H9 (cell line): ENCODE measurements at places on chromosomes 11 and 22. TPM values are rescaled to one million over a fixed set of nuclear protein-coding genes. Genes with fewer than 3 reads are reported as not detected.

- no peak overlapping the region for H3K4me3 ChIP-seq
- peaks cover 12% of the 10 kb centered on the region for H3K36me3 ChIP-seq
- no peak overlapping the region for H3K27ac ChIP-seq
- 0 out of 2 replicates have a peak, but pooled peaks cover 2% of the 10 kb centered on the region for H3K4me1 ChIP-seq
- H3K27me3 ChIP-seq = no peaks in the 10 kb centered on the region
- no peak for DNase-seq
These were observed 40.0 kb downstream of the RNF141 start for GRCh38 chr11:10500757-10501684.

GRCh38 chr11:71330349-71330748 is 78.0 kb upstream of the SHANK2 start:
- H3K36me3 ChIP-seq = peaks cover 6% of the 10 kb centered on the region
- no peak for DNase-seq
- H3K27me3 ChIP-seq = peaks cover 3% of the 10 kb centered on the region; the same call in 1 of the 2 replicates
- H3K27ac ChIP-seq = no peak overlapping the region
- H3K4me3 ChIP-seq = no peak overlapping the region

DNA sequence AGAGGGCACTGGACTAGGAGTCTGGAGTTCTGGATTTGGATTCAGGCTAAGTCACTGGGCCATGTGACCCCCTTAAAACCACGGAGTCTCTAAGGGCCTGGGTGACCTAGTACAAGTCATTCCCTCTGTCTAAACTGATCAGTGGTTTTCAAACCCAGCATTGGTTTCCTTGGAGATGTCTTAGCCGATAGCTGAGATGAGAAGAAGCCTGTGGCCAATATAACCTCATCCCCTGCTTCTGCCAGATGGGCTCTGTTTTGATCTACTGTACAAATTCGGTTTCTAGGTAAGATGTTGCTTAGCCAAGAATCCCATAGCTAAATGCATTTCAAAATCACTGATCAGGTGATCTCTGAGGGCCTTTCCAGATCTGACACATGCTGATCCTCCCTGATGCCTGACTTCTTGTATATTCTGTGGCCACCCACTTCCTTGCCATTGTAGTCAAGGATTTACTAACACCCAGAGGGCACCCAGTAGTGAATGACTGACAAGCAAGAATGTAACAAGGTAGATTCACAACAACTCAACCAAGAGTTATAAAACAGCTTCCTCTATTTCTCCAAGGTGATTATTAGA is 53.1 kb downstream of the GALNT18 start:
- no peaks in the 10 kb centered on the region for H3K4me1 ChIP-seq
- no peak for DNase-seq
- no peak overlapping the region for H3K27ac ChIP-seq
- H3K27me3 ChIP-seq = no peaks in the 10 kb centered on the region

- no peak overlapping the region for H3K27ac ChIP-seq
- DNase-seq = no peak
- peaks cover 2% of the 10 kb centered on the region; the same call in 1 of the 2 replicates for H3K4me1 ChIP-seq
- H3K27me3 ChIP-seq = no peaks in the 10 kb centered on the region
- H3K36me3 ChIP-seq = no peaks in the 10 kb centered on the region
These were observed 14.7 kb upstream of the TUB start for GRCh38 chr11:8066036-8066910.

DNA sequence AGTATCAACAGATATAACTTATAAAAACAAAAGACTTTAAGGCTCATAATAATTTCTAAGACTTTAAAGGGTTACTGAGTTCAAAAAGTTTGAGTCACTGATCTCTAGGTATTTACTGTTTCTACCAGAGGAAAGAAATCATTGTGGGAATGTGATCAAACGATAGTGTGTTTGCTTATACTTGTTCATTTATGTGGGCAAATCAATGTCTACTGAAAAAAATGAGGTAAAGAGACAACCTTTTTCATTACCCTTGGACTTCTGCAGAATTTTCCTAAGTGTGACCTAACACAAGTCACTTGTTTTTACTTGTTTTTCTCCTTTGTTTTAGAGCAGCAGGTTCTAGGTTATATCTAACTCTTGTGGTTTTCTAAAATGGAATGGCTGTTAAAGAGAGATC is 65.4 kb downstream of the PRR5L start:
- H3K4me1 ChIP-seq = no peaks in the 10 kb centered on the region; the same call in 1 of the 2 replicates
- H3K27me3 ChIP-seq = no peaks in the 10 kb centered on the region
- no peak overlapping the region for H3K27ac ChIP-seq
- DNase-seq = no peak

GRCh38 chr11:117183724-117184349 is 5.3 kb downstream of the SIDT2 start:
- H3K36me3 ChIP-seq = no peaks in the 10 kb centered on the region
- DNase-seq = no peak
- H3K27ac ChIP-seq = no peak overlapping the region

- peaks cover 9% of the 10 kb centered on the region; the same call in 1 of the 2 replicates for H3K4me1 ChIP-seq
- H3K27ac ChIP-seq = no peak overlapping the region
- DNase-seq = no peak
- H3K36me3 ChIP-seq = peaks cover 4% of the 10 kb centered on the region; the same call in 1 of the 2 replicates
These were observed 40.1 kb downstream of the TRIM66 start for GRCh38 chr11:8642196-8642841.

DNA sequence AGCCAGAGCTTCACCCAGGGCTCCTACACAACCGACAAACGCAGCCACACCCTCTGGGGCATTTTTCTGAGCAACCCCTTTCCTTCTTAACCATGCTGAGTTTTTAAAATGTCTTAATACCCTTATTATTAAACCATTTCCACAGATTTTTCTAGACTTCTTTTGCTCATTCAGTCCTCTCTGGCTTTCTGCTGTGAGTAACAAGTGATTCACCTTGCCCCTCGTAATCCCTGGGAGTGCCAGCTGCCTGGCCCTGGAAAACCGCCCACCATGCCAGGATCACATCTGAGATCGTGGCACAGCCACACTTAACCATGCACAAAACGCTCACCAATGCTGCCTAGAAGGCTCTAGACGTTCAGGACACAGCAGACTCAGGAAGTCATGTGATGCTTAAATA is 25.4 kb downstream of the YPEL1 start:
- no peak for DNase-seq
- H3K27me3 ChIP-seq = no peaks in the 10 kb centered on the region
- no peak overlapping the region for H3K4me3 ChIP-seq
- H3K27ac ChIP-seq = no peak overlapping the region
- no peaks in the 10 kb centered on the region for H3K4me1 ChIP-seq
- peaks cover 10% of the 10 kb centered on the region for H3K36me3 ChIP-seq

DNA sequence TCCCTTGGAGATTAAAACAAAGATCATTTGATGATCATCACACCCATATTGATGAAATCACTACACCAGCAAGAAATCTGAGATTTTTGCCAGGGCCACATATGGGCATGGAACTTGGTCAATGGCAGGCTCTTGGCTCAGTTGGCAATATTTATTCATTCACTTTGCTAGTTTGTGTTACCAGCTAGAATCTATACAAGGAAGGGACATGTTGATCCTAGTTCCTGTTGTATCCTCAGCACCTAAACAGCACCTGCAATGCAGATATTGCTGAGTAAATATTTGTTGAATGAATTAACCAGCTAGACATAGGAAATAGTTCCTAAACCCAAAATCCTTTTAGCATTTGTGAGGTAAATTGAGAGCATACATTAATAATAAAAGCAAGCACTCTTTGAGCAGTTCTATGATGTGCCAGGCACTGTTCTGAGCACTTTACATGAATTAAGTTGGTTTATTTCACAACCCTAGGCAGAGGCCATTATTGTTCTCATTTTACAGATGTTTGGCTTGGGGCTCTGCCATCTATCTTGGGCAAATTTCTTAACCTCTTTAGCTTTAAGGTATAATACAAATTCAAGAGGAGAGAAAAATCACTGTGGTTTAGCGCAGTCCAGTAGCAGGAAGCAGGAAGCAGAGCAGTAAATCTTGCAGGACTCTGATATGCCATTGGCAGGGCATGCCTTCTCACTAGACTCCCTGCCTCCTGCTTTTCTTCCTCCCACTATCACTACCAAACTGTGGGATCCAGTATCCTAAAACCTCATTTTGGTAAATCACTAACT is 1.6 kb downstream of the TRIM68 start:
- H3K36me3 ChIP-seq = peaks cover 2% of the 10 kb centered on the region; the same call in 2 of the 3 replicates
- no peaks in the 10 kb centered on the region for H3K27me3 ChIP-seq
- H3K27ac ChIP-seq = no peak overlapping the region
- H3K4me1 ChIP-seq = no peaks in the 10 kb centered on the region
- H3K4me3 ChIP-seq = peak overlapping the region; percentile 82

- no peaks in the 10 kb centered on the region for H3K36me3 ChIP-seq
- peaks cover 2% of the 10 kb centered on the region; the same call in 1 of the 2 replicates for H3K27me3 ChIP-seq
- H3K4me1 ChIP-seq = no peaks in the 10 kb centered on the region
These were observed 7.4 kb downstream of the IGLL5 start for GRCh38 chr22:22894740-22895731.

DNA sequence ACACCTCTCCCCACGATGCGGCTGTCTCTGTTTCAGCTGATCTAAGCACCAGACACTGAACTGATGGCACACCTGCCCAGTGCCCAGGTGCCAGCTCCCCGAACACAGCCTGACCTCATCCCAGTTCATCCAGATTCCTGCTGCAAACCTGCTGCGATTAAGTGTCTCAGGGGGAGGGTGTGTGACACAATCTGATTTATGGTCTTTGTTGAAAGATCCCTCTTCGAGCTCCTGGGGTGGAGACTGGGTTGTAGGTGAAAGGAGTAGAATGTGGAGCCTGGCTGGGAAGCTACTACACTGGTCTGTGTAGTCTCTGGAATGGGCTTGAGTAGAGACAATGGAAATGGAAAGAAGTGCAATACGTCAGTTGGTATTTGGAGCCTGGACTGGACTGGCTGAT is 390.3 kb downstream of the SHANK2 start:
- no peaks in the 10 kb centered on the region for H3K36me3 ChIP-seq
- DNase-seq = no peak
- H3K27me3 ChIP-seq = no peaks in the 10 kb centered on the region
- H3K4me1 ChIP-seq = no peaks in the 10 kb centered on the region
- no peak overlapping the region for H3K4me3 ChIP-seq

GRCh38 chr11:76685831-76686230 is 15.3 kb upstream of the LRRC32 start:
- H3K4me1 ChIP-seq = peaks cover 3% of the 10 kb centered on the region; the same call in 1 of the 2 replicates
- H3K4me3 ChIP-seq = no peak overlapping the region
- H3K36me3 ChIP-seq = no peaks in the 10 kb centered on the region; the same call in 2 of the 3 replicates

DNA sequence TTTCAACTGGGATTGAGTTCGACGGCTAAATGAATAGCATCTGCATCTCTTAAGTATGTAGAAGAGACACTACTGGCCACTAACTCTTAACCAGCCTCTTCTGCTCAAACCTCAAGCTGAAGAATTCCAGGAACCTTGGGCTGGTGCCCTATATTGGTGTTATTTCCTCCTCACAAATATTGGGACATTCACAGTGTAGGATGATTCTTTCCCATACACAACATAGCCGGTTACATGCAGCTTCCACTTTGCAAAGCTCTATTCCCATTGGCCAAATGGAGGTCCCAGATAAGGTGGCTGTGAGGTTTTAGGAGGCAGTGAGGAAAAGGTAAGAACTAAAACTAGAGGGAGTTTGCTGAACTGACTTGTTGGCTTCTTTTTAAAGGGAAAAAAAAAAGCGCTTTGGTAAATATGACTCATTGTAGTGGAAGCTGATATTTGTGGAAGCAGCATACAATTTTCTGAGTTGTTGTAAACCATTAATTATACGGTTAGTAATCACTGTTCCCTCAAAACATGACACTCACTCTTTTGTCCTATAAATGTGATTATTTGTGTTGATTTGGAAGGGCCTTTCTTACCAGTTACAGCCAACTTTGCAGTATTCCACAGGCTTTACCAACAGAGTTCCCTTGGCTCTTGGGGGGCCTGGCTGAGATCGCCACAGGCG is 17.6 kb downstream of the C22orf31 start:
- no peaks in the 10 kb centered on the region for H3K27me3 ChIP-seq
- no peak overlapping the region for H3K27ac ChIP-seq
- no peaks in the 10 kb centered on the region for H3K4me1 ChIP-seq
- DNase-seq = no peak
- peaks cover 54% of the 10 kb centered on the region for H3K36me3 ChIP-seq

GRCh38 chr11:76234021-76234415 is 27.7 kb upstream of the WNT11 start:
- no peaks in the 10 kb centered on the region; the same call in 2 of the 3 replicates for H3K36me3 ChIP-seq
- no peak overlapping the region for H3K27ac ChIP-seq
- DNase-seq = no peak
- H3K27me3 ChIP-seq = no peaks in the 10 kb centered on the region
- H3K4me1 ChIP-seq = no peaks in the 10 kb centered on the region

DNA sequence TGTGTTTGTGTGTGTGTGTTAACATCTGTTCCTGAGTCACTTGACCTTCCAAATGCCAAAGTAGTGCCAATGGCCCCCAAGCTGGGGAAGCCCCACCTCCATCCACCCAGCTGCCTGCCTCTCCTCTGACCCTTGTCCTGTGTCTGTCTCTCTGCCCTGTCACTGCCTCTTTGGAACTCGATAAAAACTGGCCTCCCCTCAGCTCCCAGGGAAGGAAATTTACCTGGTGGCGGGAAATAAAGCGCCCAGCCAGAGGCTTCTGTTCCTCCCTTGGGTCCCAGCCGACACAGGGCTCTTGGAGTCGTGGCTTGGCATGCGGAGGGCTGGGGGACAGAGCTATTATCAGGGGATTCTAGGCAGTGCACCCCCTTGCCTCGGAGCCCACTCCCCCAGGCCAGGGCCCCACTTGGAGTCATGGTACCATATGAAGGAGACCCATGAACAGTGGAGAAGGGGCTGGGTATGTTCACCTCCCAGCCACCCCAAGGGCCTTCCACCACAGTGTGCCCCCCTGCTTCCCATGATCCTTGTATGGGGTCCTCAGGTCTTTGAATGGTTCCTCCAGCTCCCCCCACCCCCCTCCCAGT is 6.2 kb downstream of the KCNC1 start:
- peaks cover 22% of the 10 kb centered on the region for H3K27me3 ChIP-seq
- H3K36me3 ChIP-seq = no peaks in the 10 kb centered on the region
- H3K27ac ChIP-seq = no peak overlapping the region
- no peak for DNase-seq
- H3K4me1 ChIP-seq = no peaks in the 10 kb centered on the region

APOL4 gene
- total RNA-seq = not detected in 2 replicates

GPHA2 gene
- total RNA-seq = 1.3 and 2.1 TPM in 2 replicates

MB gene
- 0.29 and 0.55 TPM in 2 replicates for total RNA-seq

PAX6 gene
- total RNA-seq = 0.11 TPM in 1 of 2 replicates, not detected in the other

KCNQ1OT1 gene
- 0.88 and 1.2 TPM in 2 replicates for total RNA-seq

ELFN2 gene
- 0.64 and 0.70 TPM in 2 replicates for total RNA-seq

SIK2 gene
- total RNA-seq = 7.5 and 10.3 TPM in 2 replicates

POGLUT3 gene
- 13.1 and 13.4 TPM in 2 replicates for total RNA-seq

IGLL1 gene
- total RNA-seq = not detected in 2 replicates

EFCAB6 gene
- 0.20 and 0.31 TPM in 2 replicates for total RNA-seq

MMP20 gene
- total RNA-seq = not detected in 2 replicates

DKK3 gene
- 16.2 and 17.1 TPM in 2 replicates for total RNA-seq
